ENCODE measurements at places on chromosomes 12 and 14. TPM values are rescaled to one million over a fixed set of nuclear protein-coding genes. Genes with fewer than 3 reads are reported as not detected.

SDSL gene
- total RNA-seq, result 3.5 TPM

DNA sequence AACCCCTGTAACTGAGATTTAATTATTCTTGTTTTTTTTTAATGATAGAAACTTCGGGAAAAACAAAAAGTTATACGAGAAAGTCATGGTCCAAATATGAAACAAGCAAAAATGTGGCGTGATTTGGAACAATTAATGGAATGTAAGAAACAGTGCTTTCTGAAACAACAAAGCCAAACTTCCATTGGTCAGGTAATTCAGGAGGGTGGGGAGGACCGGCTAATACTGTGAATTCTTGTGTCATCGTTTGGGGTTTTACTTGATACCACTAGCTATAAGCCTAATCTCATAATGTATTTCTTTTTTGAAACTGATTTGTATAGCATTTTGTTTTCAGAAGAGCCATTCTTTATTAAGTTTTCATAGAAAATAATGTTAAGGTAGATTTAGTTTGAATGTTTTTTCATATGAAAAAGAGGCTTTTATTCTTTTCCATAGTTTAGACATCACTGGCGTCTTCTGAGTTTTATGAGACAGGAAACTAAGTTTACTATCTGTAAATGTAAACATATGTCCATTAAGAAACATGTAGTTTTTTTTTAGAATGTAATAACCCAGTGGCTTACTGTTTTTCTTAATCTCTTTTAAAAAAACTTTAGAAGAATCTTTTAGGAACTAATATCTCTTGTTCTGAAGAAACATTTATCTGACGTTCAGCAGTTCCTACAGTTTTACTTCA lies 62.9 kb upstream of the ATP2A2 start:
- DNase-seq, result no peak

GRCh38 chr12:51851413-51852124 lies 3.1 kb upstream of the FIGNL2 start:
- no peak for DNase-seq

NPAS3 gene
- 1.1 TPM for total RNA-seq

SYNDIG1L gene
- total RNA-seq, result 3.1 TPM

- no peak for DNase-seq
These were observed 79.9 kb upstream of the KCNA1 start for GRCh38 chr12:4829793-4830162.

SDR9C7 gene
- total RNA-seq, result 0.27 TPM

GRCh38 chr12:95960241-95960640 lies 17.1 kb downstream of the AMDHD1 start:
- no peak for DNase-seq

- DNase-seq, result no peak
These were observed 3.0 kb downstream of the BMAL2 start for GRCh38 chr12:27335364-27336281.

CPNE8 gene
- 42.4 TPM for total RNA-seq

GRCh38 chr14:51328064-51328771 lies 88.2 kb downstream of the TMX1 start:
- no peak for DNase-seq

DNA sequence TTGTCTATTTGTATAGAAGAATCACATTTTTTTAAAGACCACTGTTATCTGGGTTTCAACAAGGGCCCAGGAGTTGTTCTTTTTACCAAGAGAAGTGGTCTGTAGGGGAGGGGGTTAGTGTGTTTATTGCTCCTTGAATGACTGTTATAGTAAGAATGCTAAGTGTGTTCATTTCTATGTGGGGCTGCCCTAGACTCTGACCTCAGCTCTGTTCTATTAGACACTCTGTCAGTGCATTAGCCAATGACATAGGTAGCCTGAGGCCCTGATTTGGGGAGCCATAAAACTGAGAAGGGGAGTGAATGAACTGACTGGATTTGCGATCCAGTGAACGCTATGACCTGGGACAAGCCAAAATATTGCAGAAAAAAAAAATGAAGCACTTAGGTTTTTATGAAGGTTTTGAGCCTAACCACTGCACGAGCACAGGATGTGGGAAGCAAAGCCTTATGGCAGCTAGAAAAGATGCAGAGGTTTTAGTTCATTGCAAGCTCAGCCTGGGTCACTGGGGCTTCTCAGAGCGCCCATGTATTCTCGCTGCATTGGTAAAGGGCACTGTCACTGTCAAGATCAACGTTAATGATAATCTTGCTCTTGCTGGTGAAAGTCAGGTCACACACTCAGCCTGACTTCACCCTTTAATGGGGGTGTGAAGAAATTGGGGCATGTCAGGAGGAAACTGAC lies 63.8 kb downstream of the PRKCH start:
- DNase-seq, result no peak

AICDA gene
- total RNA-seq, result not detected

- no peak for DNase-seq
These were observed 3.6 kb upstream of the CLEC2B start for GRCh38 chr12:9872742-9873141.

DNA sequence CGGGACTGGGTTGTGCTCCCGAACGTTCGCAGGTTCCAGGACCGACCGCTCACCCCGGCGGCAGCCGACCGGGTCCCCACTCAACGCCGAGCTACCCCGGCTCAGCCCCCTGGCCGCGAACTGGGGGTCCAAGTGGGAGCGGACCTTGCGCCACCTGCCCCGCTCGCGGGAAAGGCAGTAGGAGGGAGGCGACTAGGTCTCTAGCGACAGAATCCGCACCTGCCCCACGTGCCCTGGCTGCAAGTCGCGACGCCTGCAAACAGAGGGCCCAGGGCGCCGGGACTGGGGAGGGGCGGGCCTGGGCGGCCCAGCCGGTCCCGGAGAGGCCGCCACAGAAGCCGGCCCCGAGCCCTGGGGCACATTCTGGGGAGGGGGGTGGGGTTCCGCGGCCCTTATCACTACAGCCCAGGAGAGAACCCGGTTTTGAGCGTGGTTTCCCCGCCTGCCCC lies 239.2 kb upstream of the CPNE8 start:
- no peak for DNase-seq

AQP2 gene
- total RNA-seq, result 3.0 TPM

SMCO3 gene
- 0.49 TPM for total RNA-seq

GRCh38 chr14:68554231-68554630 lies 238.6 kb downstream of the ZFP36L1 start:
- no peak for DNase-seq

- no peak for DNase-seq
These were observed 20.4 kb upstream of the LRTM2 start for GRCh38 chr12:1799882-1800400.

DNA sequence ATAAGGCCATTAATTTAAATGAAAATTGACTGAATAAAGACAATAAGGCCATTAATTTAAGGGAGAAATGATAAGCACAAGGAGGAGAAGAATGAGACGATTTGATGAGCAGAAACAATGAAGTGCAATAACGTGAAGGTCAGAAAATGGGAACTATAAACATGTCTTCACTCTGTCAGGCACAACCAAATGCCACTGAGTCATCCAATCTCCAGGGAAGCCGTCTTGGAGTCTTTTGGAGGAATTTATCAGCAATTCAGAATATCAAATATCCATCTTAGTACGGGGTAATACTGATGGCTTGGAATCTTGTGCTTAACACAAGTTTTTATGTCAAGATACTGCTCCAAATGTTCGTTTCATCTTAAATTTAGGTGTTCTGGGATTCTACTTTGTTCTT lies 159.9 kb downstream of the CAPZA3 start:
- DNase-seq, result no peak

TAS2R7 gene
- not detected for total RNA-seq

DNA sequence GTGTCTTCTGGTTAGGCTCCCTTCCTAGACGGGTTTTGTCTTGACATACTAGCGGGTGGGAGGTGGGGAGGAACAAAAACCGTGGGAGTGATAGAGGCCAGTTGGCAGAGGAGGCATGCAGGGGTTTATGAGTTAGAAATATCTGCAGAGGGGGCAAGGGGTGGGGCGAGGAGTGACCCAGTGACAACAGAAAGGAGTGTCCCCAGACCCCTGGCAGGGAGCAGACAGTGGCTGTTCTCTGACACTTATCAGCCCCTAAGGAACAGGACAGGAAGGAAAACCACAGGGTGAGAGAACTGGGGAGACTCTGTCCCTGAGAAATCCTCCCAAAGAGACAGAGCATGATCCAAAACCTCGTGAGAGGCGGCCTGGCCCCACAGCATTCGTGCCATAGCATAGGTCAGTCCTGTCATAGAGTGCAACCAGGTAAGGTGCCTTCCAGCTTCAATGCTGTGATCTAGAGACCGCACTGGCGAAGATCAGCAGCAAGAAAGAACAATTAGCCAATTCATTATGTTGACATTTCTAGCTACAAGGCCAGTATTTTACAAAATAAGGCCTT lies 141.4 kb downstream of the CRADD start:
- no peak for DNase-seq

- DNase-seq, result no peak
These were observed at the start of gene MYBPC1 for GRCh38 chr12:101594700-101595099. TSS of gene MYBPC1 (plus strand) at chr12:101594971. CDS start at chr12:101595071, 100 bp downstream.

DNA sequence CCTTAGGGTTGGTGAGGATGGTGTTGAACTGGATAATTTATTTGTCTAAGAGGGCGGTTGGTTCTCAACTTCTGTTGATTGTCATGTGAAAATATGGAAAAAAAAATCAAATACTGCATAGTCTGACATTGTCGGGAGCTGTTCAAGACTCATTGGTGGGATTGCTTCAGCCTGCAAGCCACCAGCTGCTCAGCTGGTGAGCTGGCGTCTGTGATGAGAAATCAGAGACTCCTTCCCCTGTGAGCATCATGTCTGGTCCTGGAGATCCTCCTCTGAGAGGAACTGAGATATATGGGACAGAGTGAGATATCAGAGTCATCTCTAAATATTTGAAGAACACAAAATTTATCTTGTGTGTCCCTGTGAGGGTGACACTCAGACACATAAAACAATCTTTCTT lies 49.9 kb downstream of the TRIM9 start:
- no peak for DNase-seq

DNA sequence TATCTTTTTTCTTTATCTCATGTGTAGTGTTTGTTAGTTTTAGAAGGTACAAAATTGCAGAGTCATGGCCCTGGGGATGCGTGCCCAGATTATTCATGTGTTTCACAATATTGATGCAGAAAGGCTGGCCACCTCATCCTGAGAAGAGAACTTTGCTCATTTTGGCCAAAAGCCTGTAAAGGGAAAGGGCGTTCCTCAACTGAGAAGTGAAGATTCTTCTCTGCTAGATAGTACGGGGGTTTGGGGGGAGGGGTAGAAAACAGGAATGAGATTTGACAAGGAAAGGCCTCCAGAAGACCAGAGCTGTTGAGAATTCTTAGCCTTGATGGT lies 1.7 kb downstream of the MGST1 start:
- DNase-seq, result no peak

DNA sequence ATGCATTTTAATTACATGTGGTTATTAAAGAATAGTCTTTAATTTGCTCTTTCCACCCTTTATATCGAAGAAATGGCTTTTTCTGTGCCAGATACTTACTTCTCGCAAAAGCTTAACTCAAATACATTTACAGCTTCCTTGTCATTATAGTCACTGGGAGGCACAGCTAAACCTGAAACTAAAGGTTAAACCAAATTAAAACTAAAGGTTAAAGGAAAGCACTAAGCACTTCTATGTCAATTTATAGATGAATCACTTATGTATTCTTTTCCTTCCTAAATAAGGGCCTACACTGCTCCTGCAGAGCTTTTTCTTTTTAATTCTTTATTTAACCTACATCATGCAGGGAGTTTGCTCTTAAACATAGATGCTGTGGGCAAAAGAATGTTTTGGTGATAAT lies 9.1 kb downstream of the C14orf93 start:
- DNase-seq, result no peak

- no peak for DNase-seq
These were observed 6.0 kb upstream of the SLC24A4 start for GRCh38 chr14:92316937-92317336.

SLC17A8 gene
- not detected for total RNA-seq

- no peak for DNase-seq
These were observed 5.0 kb upstream of the MIA2 start for GRCh38 chr14:39228509-39229221.

LRRIQ1 gene
- not detected for total RNA-seq

DNA sequence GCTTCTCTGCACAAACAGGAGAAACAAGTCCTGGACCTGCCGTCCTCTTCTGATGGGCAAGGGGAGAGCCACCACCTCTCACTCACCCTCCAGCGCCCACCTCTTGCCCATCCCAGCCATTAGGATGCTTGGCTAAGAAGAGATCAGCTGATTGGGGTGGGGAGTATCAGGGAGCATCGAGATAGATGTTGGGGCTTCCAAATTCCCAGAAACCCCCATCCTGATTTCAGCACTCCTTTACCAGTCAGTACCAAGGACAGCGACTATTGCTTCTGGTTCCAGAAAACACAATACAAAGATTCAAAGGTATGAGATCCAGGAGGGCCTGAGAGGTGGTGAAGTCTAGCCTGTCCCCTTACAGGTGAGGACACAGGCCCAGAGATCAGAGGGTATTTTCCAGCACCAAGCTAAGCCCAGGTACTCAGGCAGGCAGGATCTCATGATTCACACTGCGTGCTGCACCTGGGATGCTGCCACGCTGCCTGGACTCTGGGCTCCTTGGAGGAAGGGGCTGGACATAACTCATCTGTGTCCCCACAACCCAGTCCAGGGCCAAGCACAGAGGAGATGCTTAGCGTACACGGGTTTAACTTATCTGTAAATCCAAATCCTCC lies 76.6 kb downstream of the TUNAR start:
- no peak for DNase-seq

DNA sequence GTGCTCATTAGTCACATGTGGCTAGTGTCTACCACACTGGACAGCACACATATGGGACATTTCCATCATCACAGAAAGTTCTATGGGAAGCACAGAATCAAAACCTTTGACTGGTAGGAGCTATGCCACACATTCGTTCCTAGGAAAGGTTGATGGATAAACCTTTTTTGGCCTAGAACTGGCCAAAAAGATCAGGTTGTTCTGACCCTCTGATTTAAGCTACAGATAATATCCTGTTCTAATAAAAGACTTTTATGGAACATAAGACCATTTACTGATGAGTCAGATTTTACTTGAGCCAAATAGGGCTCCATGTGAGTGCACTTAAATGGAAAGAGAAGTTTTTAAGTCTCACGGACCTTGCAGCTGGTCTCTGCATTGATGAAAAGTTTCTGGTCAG lies 143.2 kb downstream of the SLC15A4 start:
- no peak for DNase-seq

GRCh38 chr14:103104654-103105452 lies 10.3 kb downstream of the EXOC3L4 start:
- DNase-seq, result no peak

DNA sequence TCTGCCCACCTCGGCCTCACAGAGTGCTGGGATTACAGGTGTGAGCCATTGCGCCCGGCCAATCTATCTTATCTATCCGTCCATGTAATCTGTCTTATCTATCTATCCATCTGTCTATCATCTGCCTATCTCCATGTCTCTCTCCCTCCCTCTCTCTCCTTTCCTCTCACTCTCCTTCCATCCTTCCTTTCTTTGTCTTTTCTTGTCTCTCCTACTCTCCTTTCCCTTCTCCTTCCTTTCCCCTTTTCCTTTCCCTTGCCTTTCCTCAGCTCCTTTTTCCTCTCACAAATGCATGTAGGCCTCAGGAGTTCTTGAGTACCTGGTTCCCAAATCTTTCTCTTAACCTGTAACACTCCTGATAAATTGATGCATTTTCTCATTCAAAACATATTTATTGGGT lies 89.3 kb upstream of the WSCD2 start:
- DNase-seq, result no peak
